ENCODE measurements at places on chromosomes 13 and 19.

DNA sequence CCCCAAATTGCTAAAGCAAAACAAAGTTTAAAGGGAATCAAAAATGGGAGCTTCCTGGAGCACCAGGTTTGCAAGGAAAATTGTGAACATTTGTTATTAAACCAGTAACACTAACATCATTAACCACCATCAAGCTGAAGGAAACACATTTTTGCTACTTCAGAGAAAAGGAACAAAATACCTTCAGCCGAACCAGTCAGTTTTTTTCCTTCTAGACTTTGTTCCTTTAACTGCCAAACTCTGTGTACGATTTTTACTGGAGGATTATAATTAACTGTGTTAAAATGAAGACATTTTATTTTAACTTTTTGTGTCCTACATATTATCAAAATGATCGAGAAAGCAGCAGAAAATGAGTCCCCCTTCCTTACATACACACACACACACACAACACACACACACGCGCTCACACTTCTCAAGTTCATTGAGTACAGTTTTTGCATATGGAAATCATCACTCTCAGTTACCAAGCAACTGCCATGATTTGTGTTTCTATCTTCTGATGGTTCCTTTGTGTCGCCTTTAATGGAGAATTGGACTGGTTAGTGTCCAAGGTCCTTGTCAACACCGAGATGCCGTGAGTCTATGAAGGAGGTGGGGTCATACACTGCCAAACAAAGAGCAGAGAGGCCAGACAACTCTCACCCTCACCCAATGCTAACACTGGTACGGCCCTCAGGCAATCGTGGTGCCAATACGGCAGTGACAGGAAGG, 9.8 kb upstream of the SERP2 start:
- DNase-seq = no peak

DNA sequence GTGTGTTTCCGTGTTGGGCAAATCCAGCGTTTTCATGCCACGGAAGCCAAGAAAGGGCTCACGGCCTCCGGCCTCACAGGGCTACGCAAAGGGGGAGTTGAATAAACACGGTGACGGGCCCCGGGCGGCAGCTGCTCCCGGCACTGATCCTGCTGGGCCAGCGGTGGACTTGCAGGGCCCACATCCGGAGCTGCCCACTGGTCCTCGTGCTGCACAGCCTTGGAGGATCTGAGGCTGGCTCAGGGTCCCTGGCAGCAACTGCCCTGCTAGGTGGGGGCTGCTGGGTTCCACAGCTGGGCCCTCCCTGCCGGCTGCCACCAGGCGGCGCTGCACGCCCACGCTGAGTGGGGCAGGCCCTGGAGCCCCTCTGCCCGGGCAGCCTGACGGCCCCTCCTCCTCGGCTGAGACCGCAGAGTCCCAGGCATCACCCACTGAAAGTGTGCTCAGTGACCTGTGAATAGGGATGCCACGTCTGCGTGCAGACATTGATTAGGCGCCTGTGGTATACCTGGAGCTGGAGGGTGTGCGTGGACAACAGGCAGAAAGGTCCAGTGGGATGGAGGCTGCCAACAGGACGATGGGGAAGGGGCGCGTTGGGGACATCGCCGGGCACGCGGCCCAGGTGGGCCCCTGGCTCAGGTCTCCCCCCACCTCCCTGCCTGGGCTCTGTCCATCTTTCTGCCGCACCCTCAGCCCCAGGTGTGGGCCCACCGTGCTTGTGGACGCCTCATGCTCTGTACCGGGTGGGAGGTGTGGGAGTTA, 5.3 kb upstream of the HCN2 start:
- no peak for DNase-seq

- DNase-seq = no peak
These were observed 60.3 kb downstream of the SMARCA4 start for GRCh38 chr19:11020982-11021759.

- DNase-seq = no peak
These were observed 67.6 kb upstream of the ZNF536 start for GRCh38 chr19:30304540-30304939.

GRCh38 chr13:47168618-47169017, 271.8 kb upstream of the HTR2A start:
- DNase-seq = no peak

DNA sequence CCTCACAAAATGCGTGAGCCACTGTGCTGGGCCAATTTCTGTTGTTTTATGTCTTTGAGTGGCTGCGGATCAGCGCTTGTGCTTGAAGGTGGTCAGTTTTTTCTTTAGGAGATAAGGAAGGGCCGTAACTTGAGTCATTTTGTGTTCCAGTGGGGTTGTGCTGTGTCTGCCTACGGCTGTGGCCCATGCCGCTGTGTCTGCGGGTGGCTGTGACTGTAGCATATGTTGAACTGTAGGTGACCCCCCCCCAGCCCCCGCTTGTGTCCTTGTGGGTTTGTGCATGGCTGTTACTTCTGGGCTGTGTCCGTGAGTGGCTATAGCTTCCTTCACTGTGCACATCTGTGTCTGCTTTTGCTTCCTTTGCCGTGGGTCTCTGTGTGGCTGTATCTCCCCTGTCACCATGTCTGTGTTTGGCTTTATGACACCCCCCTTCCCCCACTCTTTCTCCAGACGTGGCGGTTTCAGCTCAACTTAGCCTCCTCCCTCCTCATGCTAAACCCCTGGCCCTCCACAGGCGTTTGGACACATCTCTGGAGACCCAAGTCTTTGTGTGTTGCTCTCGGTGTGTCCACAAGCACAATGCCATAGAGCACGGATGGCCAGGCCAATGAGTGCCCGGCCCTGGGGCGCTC, 675 bp downstream of the PPP1R14A start:
- DNase-seq = no peak

DNA sequence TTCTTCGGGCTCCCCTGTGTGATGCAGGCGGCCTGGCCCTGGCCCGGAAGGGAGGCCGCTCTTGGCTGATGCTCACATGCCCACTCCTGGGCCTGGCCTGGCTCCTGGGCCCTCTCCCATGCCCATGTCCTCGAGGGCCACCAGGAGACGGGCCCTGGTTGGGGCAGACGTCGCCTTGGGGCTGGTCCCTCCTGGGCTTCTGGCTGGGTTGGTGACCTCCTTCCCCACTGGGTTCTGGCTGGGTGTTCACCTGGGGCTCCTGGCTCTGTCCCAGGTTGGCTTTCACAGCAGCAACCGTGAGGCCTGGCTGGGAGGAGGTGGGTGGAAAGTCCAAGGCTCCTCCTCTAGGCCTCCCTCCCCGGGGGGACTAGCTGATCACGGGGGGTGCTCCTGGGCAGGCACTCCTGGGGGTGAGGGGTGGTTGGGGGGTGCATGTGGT, 15.5 kb upstream of the SLC7A10 start:
- no peak for DNase-seq

- no peak for DNase-seq
These were observed 31.7 kb downstream of the BRD4 start for GRCh38 chr19:15300533-15301197.

- DNase-seq = peak; percentile 84
These were observed 4.1 kb upstream of the CIRBP start for GRCh38 chr19:1264801-1265614.

DNA sequence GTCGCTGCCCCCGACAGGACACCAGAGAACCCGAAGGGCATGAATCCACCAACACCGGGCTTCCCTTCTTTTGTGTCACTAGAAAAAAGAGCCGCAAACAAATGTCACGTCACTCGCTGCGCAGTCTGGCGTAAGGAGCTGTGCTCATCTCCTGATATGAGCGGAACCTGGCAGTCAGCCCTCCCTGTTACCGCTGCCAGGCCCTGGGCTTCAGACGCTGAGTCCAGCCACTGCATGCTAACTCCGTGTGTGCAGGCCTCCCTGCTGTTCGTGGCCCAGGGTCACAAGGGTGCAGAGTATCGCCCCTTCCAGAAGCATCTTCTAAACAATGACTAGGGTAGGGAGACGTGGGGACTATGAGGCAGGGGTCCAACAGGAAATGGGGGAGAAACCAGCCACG, 71.3 kb downstream of the SLC7A1 start:
- DNase-seq = no peak

DNA sequence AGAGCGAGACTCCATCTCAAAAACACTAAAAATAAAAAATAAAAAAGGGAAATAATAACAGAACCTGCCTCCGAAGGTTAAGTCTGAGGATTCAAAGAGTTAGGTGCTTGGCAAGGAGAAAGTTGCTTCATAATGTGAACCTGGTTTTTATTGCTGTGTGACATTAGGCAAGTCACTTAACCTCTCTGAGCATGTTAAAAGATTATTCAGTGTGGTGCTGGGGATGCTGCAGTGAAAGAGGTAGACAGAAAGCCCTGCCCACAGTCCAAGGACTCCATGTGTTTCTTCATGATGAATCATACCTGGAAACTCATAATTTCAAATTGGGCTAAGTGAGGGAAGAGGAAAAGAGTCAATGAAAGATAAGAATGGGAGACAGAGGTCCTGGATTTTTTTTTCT, 2.4 kb downstream of the IL27RA start:
- DNase-seq = peak; percentile 23
